ENCODE measurements at places on chromosomes 4 and X.

GRCh38 chr4:159015841-159016240 is 87.0 kb upstream of the RAPGEF2 start:
- no peak for DNase-seq

DNA sequence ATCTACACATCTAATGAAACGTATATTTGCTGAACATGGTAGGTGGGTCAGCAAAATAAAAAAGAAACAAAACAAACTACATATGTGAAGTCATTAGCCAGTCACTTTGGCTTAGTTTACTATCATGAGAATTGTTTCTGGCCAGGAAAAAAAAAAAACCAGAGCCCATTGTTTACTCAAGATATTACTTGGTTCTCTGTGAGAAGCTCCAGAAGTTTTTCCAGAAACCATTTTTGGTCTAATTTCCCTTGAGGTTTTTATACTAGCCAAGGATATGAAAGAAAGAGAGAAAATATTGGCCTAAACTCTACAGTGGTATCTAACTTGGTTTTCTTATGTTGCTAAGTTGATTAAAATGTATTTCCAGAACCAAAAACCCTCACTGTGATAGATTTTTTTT is 259.1 kb downstream of the PDHA2 start:
- DNase-seq: no peak

- no peak for DNase-seq
These were observed 34.4 kb upstream of the SH3RF1 start for GRCh38 chr4:169305173-169305572.

- DNase-seq: no peak
These were observed 217.0 kb downstream of the BMPR1B start for GRCh38 chr4:94974773-94975172.

DNA sequence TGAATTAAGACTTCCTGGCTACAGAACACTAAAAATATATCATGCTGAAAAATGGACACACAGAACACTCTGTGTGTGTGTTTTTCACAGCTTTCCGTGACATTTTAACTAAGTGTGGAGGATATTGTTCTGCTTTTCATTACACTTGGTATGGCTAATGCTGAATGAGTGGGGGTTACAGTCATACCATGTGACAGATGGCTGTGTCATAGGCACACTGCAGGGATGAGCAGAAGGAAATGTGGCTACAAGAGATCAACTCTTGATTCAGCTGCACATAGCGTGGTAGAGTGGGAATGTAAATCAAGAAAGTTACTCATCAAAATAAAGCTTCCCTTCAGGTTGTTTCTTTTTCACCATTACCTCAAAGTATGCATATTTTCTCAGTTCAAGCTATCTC is 669.8 kb downstream of the IQCM start:
- DNase-seq: no peak

DNA sequence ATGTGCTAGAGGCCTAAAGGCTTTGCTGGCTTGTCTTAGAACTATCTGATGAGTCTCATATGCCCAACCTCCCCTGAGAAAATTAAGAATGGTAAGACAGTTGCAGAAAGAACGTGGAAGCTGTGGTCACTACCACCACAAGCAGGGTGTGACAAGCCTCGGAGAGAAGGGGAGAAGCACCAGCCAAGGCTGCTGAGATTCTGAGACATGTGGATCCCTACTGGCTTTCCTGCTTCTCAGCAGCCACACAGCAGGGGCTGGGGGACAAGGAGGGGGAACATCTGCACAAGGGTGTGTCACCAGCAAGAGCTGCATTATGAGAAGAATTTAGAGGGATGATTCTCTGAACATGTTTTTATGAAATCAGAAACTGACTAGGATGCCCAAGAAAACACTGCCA is 19.4 kb downstream of the TAPT1 start:
- DNase-seq: no peak

All from stimulated activated CD8-positive, alpha-beta memory T cell treated with anti-CD3 and anti-CD28 coated beads, Interleukin-7, amount 100 ng/mL, for 4 hours (primary cell).